ENCODE measurements at places on chromosomes 5 and 9.

GRCh38 chr5:134175921-134176510 lies 734 bp downstream of the SKP1 start:
- no peak for DNase-seq

DNA sequence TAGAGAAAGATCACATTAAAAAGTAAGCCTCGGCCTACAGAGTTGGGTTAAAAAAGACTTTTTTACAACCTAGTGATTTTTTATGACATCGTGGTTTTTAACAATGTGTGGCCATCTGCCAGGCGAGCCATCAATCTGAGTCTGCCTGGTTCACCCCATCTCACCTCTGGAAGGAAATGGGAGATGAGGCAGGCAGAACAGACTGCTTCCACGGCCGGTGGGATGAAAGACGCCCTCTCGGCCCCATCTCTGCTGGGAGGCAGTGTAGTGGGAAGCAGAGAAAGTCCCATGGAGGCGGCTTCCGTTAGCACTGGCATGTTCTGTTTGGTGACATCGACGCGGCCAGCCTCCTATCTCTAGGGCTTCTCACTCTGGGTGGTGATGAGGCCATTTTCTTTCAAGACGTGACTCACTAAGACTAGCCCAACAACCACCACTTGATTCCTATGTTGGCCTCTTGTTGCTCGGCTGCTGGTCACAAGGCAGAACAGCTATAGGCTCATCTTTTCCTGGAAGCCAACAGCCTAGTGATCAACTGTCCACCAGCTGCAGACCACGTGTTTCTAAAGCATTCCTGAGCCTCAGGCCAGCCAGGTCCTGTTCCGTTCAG lies 132.4 kb upstream of the OTULINL start:
- DNase-seq = no peak

- DNase-seq = no peak
These were observed 397.4 kb upstream of the MEF2C start for GRCh38 chr5:89280103-89281037.

DNA sequence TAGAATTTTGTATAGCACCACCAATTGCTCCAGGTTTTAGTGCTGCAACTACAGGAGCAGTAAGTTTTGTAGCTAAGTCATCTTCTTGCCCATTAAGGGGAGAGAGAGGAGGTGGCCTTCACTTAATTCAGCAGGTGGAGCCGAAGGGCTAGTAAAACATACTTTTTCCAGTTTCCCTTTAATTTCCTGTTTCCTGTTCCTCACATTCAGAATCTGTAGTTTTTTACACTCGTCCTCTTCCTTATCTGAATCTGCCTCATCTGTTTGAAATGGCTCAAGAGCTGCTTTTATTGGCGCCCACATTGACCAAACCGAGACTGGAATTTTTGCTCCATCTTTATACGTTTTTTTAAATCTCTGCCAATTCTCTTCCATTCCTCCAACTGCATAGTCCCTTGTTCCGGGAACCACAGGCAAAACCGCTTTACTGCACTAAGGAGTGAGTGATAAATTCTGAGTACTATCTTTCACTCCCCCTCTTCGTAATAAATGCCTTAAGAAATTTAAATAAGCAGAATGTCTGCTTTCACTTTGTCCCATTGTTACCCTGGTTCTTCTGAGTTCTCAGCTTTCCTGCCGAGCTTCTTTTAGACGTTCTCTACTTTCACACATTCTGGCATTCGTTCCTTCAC lies 133.9 kb downstream of the DROSHA start:
- no peak for DNase-seq

- DNase-seq = no peak
These were observed 316.0 kb upstream of the DMAC1 start for GRCh38 chr9:8115570-8115969.

DNA sequence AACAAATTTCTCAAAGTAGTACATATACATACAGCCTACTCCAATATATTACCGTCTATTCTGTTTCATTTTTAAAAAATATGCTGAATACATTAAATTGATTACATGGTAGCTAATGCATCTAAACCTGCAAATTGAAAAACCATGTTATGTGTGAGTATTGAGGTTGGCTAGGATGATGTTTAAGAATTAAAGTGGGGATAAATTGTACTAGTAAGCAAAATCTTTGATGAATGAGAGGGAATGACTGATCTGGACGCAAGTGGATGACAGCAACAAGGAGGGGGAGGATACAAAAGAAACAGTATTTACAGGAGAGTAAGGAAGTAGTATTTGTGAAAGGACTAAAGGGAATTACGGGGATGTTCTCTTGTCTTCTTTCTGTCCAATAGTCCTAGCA lies 37.4 kb downstream of the RAD50 start:
- DNase-seq = no peak

DNA sequence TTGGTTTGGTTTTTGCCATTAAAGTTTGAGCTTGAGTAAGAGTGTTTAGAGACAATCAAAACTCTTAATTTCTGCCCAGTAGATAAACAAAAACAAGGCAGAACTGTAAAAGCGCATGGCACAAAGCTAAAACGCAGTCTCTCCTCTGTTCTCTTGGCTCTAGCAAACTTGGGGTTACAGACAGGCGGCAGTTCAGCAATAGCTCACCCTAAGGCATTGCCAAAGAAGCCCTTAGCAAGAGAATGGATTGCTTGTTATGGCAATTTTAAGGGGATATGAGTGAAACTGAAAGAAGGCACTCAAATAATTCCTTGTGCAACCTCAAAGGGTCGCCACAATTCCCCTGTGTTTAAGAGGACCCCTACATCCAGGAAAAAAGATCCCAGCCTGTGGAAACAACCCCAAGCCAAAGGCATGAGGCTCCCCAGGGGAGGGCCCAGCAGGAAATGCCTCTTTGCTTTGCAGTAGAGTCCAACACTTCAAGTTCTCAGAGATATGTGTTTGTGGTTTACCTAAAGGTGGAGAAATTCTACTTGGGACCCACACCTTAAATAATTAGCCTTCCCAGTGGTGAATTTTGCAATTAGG lies 317.0 kb upstream of the MPDZ start:
- no peak for DNase-seq

DNA sequence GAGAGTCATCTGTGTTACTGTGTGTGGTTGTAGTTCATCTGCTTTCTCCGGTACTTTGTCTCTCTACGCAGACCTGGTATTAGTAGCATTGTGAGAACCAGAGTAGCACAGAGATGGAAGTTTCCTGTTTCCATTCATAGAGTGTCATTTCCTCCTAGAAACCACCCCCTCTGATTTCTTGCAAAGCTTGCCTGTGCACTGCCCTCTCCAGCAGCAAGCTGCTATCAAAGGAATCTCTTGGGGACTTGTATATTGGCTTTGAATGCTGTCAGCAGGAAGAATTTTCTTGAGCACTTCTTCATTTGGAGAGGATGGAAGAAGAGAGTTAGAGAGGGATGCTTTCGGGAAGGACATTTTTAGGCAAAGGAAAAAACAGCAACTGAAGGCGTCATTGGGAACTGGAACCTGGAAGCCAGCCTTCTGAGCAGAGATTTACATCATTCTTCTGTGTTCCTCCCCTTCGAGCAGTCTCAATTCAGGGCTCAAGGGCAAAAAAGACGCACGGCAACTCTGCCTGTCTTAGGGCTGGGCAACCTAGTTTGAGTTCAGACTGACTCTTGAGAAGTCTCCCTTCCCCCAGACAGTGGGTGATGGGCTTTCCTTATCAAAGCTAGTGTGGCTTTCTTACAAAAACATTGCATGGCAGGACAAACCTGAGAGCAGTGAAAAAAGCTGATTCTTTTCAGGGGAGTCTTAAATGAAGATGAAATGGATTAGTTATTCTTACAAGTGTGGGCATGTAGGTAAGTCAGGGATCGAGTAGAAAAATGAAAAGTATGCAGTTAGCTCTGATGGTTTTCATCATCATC lies 226.3 kb downstream of the AOPEP start:
- no peak for DNase-seq

DNA sequence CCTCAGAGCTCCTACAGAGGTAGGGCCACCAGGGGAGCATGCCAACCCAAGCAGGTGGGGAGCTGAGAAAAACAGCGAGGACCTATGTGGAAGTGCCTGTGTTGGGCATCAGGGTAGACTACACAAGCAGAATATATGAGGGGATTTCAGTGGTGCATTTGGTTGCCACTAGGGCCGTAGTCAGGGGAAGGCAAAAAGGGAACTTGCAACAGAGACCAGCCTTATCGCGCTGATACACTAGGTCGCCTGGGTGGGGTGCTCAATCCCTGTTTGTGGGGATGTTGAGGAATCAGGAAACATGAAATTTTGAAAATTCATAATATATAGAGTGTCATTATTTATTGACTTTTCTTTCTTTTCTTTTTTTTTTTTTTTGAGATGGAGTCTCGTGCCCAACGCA lies 370.9 kb upstream of the PRR16 start:
- no peak for DNase-seq

DNA sequence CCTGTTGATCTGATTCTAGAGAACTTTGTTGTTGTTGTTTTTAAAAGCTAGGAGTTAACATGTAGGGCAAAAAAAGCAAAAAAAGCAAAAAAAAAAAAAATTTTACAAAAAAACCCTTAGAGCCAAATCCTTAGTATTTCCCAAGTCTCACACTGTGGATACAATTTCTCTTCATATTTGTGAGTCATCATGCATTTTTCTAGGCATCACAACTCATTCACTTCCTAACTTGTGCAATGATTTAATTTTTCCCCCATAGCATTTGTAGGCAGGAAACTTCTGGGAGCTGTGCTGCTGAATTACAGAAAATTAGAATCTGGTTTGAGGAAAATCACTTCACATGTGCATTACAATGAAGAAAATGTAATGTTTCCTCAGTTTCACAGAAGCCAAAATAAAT lies 91.9 kb downstream of the MARCHF3 start:
- no peak for DNase-seq

- no peak for DNase-seq
These were observed 87.5 kb downstream of the CAMK4 start for GRCh38 chr5:111311666-111312065.

GRCh38 chr9:7973123-7973522 lies 173.5 kb upstream of the DMAC1 start:
- DNase-seq = no peak

DNA sequence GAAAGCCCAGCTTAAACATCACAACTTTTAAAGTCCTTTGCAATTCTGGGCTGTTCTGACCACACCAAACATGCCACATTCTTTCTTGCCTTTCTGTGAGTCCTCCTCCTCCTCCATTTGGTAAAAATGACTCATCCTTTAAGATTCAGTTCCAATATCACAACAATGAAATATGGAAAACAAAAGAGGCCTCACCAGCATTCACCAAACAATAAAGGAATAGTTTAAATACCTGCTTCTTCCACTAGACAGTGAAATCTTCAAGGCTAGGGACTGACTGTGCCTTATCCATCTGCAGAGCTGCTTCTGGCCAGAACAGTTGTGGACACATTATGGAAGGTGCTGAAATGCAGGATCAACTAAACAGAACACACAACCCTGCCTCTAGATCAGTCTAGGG lies 36.0 kb downstream of the NR6A1 start:
- DNase-seq = no peak

DNA sequence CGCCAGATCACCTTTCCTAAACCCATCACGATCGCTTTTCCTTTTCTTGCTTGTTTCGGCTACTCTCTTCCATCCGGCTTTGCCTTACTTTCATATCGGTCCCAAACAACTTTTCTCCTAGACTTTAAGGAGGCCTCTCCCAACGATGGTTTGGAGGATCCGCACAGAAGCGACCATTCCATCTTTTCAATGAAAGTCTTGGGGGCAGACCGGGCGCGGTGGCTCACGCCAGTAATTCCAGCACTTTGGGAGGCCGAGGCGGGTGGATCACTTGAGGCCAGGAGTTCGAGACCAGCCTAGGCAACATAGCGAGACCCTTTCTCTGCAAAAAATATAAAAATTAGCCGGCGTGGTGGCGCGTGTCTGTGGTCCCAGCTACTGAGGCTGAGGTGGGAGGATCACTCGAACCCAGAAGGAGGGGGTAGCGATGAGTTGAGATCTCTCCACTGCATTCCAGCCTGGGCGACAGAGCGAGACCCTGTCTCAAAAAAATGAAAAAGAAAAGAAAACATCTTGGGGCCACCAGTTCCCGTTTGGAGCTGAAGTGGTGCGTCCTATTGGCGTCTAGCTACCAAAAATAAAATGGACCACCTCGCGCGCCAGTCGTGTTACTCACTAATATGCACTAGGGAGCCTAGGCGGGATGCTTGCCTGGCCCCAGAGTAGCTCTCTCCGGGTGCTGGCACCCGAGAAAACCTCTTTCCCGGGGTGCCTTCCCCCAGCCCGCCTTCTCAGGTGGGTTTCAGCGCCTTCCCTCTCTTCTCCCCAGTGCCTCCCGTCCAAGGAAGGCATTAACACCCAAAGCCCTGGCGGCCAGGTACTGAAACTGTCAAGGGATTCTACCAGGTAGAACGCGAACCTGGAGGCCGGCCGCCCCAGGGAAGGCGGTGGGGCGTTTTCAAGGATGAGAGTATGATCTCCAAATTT lies 800 bp upstream of the AP3B1 start:
- no peak for DNase-seq

DNA sequence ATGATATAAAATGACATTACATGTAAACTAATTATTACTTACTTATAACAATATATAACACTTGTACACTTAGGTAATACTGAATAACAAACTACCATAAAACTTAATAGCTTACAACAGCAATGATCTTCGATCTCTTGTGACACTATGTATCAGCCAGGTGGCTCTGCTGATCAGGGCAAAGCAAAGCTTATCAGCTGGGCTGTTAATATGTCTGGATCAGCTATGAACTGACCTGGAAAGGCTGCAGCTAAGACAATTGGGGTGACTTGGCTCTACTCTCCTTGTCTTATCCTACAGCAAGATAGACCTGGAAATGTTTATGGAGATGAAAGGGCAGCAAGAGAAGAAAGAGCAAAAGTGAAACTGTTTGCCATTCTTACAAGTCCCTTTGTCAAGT lies 511.3 kb downstream of the TLR4 start:
- DNase-seq = no peak

- DNase-seq = no peak
These were observed 218.2 kb upstream of the NUDT12 start for GRCh38 chr5:103780794-103781193.

DNA sequence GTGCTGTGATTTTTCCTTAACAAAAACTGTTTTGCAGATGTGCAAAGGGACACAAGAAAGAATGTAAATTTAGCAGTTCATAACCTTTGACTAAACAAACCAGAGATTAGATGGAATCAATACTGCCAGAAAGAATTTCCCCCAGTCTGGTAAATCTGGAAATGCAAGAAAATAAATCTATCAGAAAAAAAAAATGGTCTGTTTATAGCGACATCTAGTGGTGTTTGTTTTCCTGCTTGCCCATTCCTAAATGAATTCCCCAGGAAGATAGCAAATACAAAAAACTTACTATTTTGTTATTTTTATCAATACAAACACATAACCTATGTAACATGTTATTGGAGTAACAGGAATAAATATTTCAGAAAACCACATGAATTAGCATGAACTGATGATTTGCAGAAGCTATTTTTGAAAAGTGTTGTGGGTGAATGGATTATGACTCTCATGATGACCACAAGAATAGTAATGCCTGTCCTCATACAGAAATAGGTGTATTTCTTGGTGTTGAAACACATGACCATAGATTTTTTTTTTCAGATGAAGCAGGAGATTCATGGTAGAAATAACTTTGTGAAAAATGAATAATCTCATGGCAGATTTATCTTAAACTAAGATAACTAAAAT lies 1703.8 kb downstream of the MAT2B start:
- DNase-seq = no peak
